A375 (cell line): ENCODE measurements at places on chromosomes 6 and 20. TPM values are rescaled to one million over a fixed set of nuclear protein-coding genes. Genes with fewer than 3 reads are reported as not detected.

The GTSF1L gene
- total RNA-seq, result not detected in 2 replicates

The MOG gene
- total RNA-seq, result 0.16 TPM in 1 of 2 replicates, not detected in the other

The SNPH gene
- total RNA-seq, result 4.3 and 5.6 TPM in 2 replicates

The JPH2 gene
- total RNA-seq, result 0.08 and 0.60 TPM in 2 replicates

The AIF1 gene
- not detected in 2 replicates for total RNA-seq

The GSTA3 gene
- not detected in 2 replicates for total RNA-seq
